Activated CD4-positive, alpha-beta T cell treated with anti-CD3 and anti-CD28 coated beads, Interleukin-2, amount 50 U/mL, for 24 hours (primary cell): ENCODE measurements at places on chromosomes 2 and 18.

DNA sequence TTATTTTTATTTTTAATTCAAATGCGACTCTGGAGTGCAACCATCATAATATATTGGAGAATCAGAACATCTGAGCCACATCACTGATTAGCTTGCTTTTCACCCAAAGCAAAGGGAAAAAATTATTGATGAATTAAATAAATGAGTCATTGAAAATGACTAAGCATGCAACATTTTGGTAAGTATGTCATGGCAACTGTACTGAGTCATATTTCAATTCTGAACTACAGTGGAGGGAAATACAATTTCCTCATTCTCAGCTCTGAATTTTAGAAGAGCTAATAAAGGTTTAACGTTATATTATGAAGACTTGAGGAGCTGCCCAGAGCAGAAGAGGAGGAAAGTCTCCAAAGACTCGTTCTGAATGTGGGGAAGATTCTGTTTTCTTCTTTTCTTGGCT, 89.6 kb upstream of the CCDC68 start:
- DNase-seq = no peak

DNA sequence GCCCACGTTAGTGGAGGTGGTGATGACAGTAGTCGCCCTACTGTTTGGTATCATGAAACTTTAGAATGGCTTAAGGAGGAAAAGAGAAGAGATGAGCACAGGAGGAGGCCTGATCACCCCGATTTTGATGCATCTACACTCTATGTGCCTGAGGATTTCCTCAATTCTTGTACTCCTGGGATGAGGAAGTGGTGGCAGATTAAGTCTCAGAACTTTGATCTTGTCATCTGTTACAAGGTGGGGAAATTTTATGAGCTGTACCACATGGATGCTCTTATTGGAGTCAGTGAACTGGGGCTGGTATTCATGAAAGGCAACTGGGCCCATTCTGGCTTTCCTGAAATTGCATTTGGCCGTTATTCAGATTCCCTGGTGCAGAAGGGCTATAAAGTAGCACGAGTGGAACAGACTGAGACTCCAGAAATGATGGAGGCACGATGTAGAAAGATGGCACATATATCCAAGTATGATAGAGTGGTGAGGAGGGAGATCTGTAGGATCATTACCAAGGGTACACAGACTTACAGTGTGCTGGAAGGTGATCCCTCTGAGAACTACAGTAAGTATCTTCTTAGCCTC, 16.2 kb downstream of the MSH6 start:
- no peak for DNase-seq

- no peak for DNase-seq
Measured at GRCh38 chr2:109433486-109433885, 180.3 kb downstream of the SEPTIN10 start.

DNA sequence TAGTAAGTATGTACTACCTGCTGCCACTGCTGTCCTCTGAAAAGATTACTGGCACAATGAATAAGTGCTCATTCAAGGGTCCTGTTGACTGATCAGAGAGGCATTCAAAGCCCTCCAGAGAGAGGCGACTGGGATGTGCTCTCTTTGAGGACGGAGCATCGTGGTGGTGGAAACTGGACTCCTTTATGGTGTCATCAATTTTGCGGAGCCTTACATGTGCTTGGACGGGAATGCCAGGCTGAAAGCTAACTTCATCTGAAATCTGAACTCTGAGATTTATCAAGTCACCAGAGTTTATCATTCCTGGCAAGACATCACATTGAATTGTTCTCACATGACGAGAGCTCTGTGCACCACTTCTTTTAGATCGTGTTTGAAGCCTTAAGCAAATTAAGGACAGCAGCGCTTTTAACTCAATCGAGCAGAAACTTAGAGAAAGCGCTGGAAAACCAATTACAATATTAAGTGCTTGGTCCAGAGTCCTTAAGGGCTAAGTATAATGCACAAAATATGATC, 138.3 kb downstream of the NCK2 start:
- DNase-seq = no peak

DNA sequence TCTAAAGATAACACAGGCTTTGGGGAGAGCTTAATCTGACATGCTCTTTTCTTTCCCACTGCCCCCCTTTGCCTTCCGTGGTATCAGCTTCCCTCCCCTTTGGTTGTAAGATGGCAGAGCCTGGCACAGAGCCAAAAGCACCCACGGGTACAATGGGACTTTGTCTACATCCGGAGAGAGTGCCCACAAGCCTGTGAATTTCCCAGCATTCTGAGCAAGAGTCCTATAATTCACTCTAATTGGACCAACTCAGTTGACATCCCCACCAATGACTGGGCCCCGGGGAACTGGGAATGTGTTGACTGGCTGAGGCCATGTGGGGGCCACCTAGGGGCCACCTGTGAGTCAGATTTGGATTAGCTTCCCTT, 20.1 kb upstream of the C2orf72 start:
- DNase-seq = no peak

DNA sequence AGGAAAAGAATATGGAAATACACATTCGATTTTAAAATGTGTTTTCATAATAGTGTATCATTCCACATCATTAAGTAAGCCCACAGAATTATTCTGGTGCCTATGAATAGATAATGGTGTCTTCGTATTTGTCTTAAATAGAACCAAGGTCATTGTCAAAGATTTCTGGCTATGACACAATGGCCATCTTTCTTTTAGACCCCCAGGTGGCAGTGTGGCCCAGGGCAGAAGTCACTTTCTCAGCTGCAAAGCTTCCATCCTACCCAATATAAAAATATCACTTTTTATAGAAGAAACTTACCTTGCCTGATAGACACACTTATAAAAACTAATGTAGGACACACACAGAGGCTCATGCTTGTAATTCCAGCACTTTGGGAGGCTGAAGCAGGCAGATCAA, 57.5 kb downstream of the ZRANB3 start:
- no peak for DNase-seq

GRCh38 chr2:158984604-158985135, 16.2 kb downstream of the TANC1 start:
- DNase-seq = no peak

DNA sequence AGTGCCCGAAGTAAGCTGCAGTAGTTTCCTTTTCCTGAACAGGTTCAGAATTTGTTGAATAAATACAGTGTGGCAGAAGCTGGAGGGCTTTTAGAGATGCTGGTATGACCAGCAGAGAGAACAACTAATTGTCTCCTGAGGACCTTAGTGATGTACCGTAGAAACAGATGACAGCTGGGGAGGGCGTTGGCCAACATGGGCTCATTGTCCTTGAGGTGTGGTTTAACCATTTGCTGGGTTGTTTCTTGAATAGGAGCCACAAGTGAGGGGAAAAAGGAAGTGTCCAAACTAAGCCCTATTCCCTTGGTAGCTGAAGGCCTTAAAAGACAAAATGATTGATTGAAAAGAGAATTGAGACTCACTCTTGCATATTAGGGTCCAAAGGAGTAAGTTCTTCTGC, 11.7 kb upstream of the FAM228A start:
- DNase-seq = no peak

- DNase-seq = no peak
Measured at GRCh38 chr2:219769090-219769910, 141.9 kb downstream of the SLC4A3 start.

DNA sequence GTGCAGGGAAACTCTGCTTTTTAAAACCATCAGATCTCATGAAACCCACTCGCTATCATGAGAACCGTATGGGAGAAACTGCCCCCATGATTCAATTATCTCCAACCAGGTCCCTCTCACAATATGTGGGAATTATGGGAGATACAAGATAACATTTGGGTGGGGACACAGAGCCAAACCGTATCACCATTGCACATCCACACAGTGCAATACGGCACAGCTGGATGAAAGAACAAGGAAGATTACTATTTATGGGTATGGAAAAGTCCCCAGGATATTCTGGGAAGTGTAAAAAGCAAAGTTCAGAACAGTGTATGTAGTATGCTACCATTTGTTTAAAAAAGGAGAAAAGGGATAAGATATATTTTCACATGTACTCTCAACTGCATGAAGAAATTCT, 290.1 kb downstream of the PIK3C3 start:
- no peak for DNase-seq

- no peak for DNase-seq
Measured at GRCh38 chr2:108835040-108835439, 48.5 kb downstream of the CCDC138 start.

DNA sequence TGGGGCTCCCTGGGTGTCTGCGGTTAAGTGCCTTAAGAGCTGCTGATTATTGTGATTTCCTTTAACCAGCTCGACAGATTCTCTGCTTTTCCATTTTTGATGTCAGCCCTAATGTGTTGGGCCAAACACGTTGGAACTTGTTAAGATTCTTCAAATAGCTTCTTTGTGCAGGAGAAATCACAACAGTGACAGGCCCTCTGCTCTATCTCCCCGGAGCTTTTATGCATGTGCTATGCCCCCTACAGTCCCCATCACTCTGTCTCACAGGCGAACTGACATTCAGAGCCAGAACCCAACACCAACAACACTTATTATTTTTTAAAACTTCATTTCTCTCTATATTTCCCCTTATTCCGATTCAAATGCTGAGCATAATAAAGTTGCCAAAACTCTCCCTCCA, 371.7 kb upstream of the CELF4 start:
- DNase-seq = no peak
